Activated CD4-positive, alpha-beta T cell treated with anti-CD3 and anti-CD28 coated beads for 36 hours (primary cell): ENCODE measurements at places on chromosomes 2 and 18. TPM values are rescaled to one million over a fixed set of nuclear protein-coding genes. Genes with fewer than 3 reads are reported as not detected.

Gene ITGA6
- total RNA-seq: 7.8 TPM

DNA sequence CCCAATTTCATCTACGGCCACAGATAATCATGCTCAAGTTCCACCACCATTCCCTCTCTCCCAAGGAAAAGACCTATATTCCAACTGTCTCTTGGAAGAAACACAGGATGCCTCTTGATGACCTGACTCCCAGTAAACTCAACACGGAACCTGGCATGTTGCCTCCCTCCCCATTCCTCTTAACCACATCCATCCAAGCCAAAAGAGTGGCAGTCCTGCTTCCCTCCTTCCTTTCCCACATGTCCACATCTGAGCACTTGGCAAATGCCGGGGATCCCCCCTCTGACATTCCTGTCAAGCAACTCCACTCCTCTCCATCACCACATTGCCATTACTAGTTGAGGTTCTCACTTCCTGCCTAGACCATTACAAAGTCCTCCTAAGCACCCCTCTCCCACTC lies 49.4 kb downstream of the PID1 start:
- H3K27ac ChIP-seq: no peak overlapping the region
- no peaks in the 10 kb centered on the region for H3K4me1 ChIP-seq
- no peaks in the 10 kb centered on the region for H3K27me3 ChIP-seq

DNA sequence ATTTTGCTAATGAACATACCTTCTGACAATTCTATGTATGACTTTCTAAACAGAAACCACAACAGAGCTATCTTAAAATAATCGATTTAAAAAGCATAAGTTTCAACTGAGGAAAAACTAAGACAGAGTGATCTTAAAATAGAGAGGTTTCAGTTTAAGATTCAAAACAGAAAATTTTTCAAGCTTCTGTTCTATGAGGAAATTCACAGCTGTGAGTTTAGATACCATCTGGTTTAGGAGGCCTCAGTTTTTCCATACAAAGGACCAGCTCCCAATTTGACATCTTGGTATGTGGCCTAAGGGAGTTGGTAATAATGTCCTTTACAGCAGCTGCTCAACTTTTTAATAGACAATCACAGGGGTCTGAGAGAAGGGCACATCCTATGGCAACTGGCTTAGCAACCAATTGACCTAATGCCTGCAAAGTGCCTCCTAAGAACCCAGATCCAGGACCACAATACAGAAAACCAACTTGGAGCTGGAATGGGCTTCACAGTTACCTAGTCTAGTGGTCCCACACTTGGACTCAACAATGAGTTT lies 39.7 kb downstream of the MDH1 start:
- H3K27me3 ChIP-seq: peaks cover 7% of the 10 kb centered on the region
- H3K36me3 ChIP-seq: peaks cover 5% of the 10 kb centered on the region
- H3K4me3 ChIP-seq: no peak overlapping the region
- no peak for DNase-seq
- H3K4me1 ChIP-seq: peaks cover 4% of the 10 kb centered on the region
- H3K27ac ChIP-seq: no peak overlapping the region

Gene GALNT3
- 5.5 TPM for total RNA-seq

Gene RFTN2
- not detected for total RNA-seq

Gene COL4A3
- not detected for total RNA-seq

- DNase-seq: no peak
- peaks cover 56% of the 10 kb centered on the region for H3K4me1 ChIP-seq
- no peak overlapping the region for H3K27ac ChIP-seq
- no peaks in the 10 kb centered on the region for H3K27me3 ChIP-seq
- H3K36me3 ChIP-seq: peaks cover 51% of the 10 kb centered on the region
- H3K4me3 ChIP-seq: no peak overlapping the region
Measured at GRCh38 chr2:233359823-233360222, 5.5 kb downstream of the DGKD start.

Gene CTDSP1
- 65.4 TPM for total RNA-seq

DNA sequence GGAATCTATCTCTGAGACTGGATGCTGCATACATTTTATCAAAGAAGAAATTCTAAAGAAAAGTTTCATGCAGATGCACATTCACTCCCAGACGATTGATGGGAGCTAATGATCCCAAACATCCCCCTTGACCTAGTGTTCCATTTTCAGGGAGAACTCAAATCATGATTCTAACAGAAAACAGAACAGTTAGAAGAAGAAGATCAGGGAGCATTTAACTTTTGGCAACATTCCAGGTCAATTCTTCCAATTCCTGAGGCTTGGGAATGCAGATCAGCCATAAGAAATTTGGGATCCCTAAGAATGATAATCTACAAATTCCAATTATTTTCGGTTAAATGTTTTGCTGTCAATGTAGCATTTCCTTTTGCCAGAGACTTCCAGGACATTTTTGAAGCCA lies 96.6 kb downstream of the CPO start:
- no peaks in the 10 kb centered on the region for H3K4me1 ChIP-seq
- peaks cover 3% of the 10 kb centered on the region for H3K27me3 ChIP-seq
- H3K36me3 ChIP-seq: peaks cover 2% of the 10 kb centered on the region

GRCh38 chr2:238061315-238062202 lies 758 bp downstream of the SCLY start:
- H3K4me1 ChIP-seq: peaks cover 56% of the 10 kb centered on the region
- peak overlapping the region; percentile 96 for H3K27ac ChIP-seq
- peaks cover 49% of the 10 kb centered on the region for H3K36me3 ChIP-seq
- peak overlapping the region; percentile 80 for H3K4me3 ChIP-seq
